Daoy (cell line): ENCODE measurements at places on chromosomes 1 and 21. TPM values are rescaled to one million over a fixed set of nuclear protein-coding genes. Genes with fewer than 3 reads are reported as not detected.

- DNase-seq: no peak
Observed at GRCh38 chr1:151621351-151621750, 9.5 kb downstream of the SNX27 start.

DNA sequence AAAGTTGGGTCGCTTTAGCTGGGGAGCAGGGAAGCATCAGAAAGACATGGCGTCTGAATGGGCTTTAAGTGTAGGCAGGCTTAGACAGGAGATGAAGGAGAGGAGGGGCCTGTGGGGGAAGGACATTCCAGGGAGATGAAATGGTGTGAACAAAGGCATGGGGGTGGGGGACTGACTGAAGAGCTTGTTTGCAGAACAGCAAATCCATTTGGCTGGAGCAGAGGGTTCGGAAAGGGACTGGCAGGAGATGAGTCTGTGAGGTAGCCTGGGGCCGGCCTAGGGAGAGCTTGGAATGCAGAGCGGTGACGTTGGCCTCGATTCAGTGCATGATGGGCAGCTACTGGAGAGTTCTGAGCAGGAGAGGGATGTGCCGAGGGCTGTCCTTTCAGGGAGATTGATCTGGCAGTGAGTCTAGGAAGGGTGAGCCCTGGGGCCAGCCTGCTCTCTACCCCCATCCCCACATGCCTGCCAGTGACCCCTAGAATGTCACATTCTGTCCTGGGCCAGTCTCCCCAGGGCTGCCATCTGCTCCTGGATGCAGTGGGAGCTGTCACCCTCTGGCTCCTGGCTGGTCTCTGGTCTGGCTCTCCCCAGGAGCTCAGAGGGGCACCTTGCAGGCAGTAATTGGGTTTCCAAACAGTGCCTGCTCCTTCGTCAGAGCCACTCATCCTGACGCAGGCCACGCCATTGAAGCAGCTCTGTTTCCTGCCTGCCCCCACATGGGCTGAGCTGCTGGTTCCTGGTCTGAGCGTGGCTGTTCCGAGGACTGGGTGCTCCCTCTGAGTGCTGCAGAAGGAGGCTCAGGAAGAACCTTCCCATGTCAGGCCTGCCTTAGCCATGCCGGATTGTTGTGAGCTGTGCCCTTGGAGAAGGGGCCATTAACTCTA is 22.3 kb upstream of the TMEM222 start:
- peak; percentile 92 for DNase-seq

DNA sequence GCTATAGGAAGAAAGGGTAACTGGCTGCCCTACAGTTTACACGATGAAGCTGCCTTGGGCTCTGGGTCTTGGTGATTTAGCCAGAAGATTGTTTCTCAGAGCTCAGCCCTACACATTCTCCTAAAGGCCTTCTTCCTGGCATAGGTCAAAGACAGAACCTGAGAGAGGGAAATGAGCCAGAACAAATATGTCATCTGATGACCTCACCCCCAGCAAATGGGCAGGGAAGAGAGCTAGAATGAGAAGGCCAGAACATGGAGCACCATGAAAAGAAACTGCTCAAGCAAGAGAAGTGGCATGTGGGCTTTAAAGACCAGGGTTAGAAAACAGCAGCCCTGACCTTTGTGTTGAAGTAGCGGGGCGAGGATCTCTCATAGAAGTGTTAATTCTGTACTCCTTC is 5.5 kb upstream of the ILDR2 start:
- DNase-seq: peak; percentile 56

- DNase-seq: no peak
Observed at GRCh38 chr1:7648761-7649384, 122.2 kb upstream of the VAMP3 start.

DNA sequence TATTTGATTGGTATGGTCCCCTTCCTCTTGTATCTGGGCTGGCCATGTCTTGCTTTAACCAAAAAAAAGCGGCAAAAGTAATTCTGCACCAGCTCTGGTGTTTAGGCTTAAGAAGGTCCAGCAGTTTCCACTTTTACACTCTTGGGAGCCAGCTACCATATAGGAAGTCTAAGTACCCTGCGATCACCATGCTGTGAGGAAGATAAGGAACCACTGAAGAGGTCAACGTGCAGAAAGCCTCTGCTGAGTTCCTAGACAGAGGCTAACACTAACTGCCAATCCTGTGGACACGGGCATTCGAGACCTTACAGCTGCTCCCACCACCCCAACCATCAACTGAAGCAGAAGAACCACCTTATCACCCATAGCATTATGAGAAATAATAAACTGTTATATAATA is 331.4 kb downstream of the VAV3 start:
- no peak for DNase-seq

DNA sequence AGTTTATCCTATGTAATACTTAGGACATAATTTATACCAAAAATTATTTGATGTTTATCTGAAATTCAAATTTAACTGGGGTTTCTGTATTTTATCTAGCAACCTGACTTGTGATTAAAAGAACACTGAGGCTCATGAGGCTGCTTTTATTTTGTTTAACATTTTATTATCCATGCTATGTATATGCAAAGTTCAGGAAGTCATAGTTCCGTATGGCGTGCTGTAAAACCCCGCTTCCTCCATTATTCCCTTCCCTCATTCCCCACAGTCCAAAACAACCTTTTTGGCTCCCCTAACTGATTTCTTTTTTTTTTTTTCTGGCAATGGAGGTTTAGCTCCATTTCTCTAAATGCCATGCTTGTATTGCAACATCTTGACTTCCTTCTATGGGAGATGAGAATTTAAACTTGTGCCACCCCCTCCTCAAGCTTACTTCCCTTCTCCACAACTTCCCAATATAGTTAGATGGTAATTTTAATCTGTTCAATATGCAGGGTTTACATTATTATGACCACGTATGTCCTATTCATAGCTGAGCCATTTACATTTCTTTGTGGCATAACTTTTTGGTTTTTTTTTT is 138.0 kb upstream of the DNAH14 start:
- DNase-seq: no peak

- peak; percentile 16 for DNase-seq
Observed at GRCh38 chr1:75811211-75811981, 14.7 kb downstream of the MSH4 start.

- DNase-seq: no peak
Observed at GRCh38 chr1:210631399-210631798, 302.7 kb downstream of the HHAT start.

DNA sequence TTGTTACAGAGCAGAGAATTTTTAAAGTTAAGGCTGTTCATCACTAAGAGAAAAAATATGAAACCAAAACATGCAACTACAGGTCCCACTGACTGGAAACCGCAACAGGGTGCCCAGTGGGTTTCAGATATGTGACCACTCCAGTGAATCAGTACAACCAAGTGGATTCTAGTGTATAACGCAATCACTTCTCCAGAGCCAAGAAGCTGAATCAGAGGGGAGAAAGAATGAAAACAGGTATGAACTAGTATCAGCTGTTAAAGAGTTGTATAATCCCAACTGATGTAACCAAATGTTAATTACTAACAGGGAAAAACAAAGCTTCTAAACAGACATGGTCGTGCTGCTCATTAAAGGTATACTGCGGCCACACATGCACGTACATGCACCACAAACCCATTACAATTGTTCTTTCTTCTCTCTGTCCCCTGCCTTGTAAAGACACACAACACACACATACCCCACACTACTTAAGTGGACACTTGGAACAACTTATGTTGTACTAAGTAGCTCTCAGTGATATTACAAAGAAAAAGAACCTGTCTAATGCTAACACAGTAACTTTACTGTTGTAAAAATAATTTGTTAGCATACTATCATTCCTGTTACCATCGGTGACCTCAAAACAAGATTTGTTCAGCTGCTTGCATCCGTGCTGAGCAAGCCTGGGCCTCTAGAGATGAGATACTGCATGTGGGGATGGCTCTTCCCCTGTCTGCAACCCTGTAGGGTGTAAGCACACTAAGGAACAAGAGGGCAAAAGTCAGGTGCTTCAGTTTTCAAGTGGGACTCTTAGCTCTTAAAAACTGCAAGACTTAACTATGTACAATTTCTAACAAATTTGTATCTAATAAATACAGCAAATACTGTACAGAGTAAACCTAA is 74.2 kb downstream of the PTPN14 start:
- peak; percentile 83 for DNase-seq

DNA sequence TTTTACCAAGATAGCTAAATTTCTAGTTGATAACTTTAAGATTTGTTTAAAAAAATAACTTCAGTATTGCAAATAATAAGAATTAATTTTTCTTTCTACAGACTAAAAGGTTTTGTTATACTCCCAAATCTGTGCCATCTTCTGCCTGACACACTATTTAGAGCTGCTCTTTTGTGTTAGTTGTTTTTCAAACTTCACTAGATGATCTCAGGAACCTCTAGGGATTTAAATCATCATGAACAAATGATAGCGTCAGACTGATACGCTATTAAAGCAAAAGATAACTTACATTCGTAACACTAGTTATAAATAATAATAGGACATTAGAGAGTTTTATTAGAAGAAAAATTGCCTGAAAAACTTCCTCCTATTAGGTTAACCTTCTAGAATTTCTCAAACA is 243.1 kb upstream of the CXADR start:
- no peak for DNase-seq

GRCh38 chr1:61404597-61405376 is 320.2 kb downstream of the TM2D1 start:
- DNase-seq: no peak

GRCh38 chr1:57218487-57219079 is 205.3 kb downstream of the DAB1 start:
- no peak for DNase-seq

DNA sequence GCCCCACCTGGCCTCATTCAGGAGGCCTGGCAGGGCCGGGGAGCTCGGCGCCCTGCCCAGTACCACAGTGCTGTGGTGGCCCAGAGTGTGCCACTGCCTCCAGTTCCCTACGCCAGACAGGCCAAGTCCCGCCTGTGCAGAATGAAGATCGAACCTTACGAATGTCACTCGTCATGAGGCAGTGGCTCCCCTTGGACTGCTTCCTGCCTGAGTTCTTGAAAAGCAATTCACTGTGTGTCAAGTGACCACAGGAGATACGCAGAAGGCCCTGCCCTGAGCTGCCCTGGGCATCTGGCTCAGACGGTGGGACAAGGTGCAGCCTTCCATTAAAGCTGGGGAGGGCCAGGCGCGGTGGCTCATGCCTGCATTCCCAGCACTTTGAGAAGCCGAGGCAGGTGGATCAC is 49.6 kb upstream of the LRP8 start:
- DNase-seq: no peak

DNA sequence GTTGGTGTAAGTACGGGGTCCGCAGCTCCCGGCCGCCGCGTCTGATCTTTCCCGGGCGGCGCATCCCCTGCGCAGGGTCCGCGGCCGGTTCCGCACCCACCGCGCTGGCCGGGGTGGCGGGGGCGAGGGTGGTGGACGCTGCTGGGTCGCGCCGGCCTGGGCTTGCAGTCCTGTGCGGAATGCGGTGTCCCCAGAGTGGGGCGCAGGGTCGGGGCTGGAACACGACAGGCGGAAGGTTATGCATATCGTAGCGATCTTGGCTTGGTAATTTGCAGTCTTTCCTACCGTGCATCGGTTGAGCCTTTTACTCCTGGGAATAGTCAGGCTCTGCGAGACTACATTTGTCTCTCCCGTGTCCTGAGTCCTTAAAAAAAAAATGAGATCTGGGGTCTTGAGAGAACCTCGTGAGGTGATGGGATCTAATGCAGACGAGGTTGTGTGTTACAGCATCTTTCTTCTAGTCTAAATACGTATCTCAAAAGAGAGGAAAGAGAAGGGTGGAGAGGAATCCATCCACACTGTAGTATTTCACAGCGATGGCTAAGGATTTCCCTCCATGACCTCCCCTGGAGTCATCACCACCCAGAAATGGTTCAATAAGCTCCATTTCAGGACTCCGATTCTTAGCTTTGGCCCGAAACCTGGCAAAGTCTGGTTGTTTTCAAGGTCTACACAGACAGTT is 572 bp downstream of the ATP1B1 start:
- DNase-seq: peak; percentile 38

DNA sequence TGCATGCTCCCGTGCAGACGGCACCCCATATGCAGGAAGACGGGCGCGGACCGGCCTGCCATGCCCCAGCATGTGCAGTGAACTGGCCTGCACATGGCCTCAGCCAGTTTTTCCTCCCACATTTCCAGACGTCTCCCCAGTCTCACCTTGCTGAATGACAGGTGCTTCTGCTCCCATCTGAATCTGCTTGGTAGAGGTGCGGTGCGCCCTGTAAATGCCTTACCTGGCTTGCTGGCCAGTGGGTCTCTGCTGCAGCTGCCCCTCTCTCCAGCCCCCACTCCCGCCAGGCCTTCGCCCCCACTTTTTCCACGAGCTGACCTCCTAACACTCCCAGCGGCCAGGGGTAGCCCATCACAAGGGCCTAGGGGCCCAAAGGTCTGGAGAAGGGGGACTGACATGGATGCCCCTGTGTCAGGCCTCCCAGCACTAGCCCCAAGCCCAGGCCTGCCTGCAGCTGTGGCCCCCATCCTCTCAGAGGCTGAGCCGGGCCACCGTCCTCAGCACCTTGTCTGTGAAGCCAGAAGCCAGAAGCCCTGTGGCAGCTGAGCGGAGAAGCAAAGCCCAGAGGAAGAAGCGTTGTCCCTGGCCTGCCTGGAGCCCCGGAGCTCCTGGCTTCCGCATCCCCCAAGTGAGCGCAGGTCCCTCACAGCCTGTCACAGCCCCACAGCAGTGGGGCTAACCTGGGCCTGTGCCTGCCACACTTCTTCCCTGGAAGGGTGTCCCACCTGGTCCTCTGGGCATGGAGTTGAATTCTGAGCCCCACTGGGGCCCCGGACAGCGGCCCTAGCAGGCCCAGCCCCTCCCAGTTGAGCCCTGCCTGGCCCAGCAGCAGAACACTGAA is 3.7 kb upstream of the SLC19A1 start:
- DNase-seq: no peak

- DNase-seq: no peak
Observed at GRCh38 chr1:196059210-196059609, 549.0 kb downstream of the KCNT2 start.

DNA sequence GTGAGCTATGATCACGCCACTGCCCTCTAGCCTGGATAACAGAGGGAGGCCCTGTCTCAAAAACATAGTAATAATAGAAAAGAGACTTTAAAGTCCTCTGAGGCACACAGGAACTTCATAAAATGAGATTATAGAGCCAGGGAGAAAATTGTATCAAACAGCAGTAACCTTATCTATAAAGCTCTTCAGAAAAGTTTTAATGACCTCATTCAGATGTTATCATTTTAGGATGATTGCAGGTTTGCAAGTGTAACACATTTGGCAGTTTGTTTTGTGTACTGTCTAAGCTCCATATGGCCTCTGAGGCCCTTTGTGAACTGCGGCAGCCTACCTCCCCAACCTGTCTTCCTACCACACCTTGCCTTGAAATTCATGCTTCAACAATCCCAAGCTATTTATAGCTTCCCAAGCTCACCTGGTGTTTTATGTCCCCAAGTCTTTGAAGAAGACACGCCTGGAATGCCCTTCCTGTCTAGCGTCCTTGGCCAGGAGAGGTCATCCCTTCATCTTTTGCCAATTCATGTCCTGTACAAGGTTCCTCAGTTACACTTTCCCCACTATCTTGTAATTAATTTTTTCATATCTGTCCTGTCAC is 8.5 kb upstream of the AKNAD1 start:
- DNase-seq: no peak

- no peak for DNase-seq
Observed at GRCh38 chr1:53385276-53386225, 57.7 kb upstream of the LRP8 start.

GRCh38 chr1:205672970-205673369 is 7.3 kb downstream of the SLC45A3 start:
- DNase-seq: no peak

SDCCAG8 gene
- total RNA-seq: 19.4 and 25.3 TPM in 2 replicates

S100A1 gene
- 0.40 TPM in 1 of 2 replicates, not detected in the other for total RNA-seq

PTGER3 gene
- total RNA-seq: under 0.01 and 0.03 TPM in 2 replicates

LY9 gene
- 0.06 TPM in 1 of 2 replicates, not detected in the other for total RNA-seq

FCRL3 gene
- not detected in 2 replicates for total RNA-seq

NHLH1 gene
- not detected in 2 replicates for total RNA-seq

SYTL1 gene
- 1.2 and 2.1 TPM in 2 replicates for total RNA-seq

GPR37L1 gene
- under 0.01 and 0.06 TPM in 2 replicates for total RNA-seq
